Hepatocyte (in vitro differentiated cells): ENCODE measurements at places on chromosomes 6 and 20.

GRCh38 chr20:19875376-19876221 lies 117.5 kb downstream of the RIN2 start:
- H3K27me3 ChIP-seq: no peaks in the 10 kb centered on the region
- DNase-seq: no peak
- no peaks in the 10 kb centered on the region for H3K36me3 ChIP-seq
- H3K4me3 ChIP-seq: no peak overlapping the region
- peak overlapping the region; percentile 86 for H3K27ac ChIP-seq
- peaks cover 34% of the 10 kb centered on the region for H3K4me1 ChIP-seq

- DNase-seq: peak; percentile 52
- H3K4me3 ChIP-seq: no peak overlapping the region
- H3K27ac ChIP-seq: peak overlapping the region; percentile 87
- no peaks in the 10 kb centered on the region for H3K27me3 ChIP-seq
Measured at GRCh38 chr20:38084425-38084951, 50.9 kb downstream of the RPRD1B start.

GRCh38 chr6:55617272-55617671 lies 38.3 kb upstream of the HMGCLL1 start:
- no peaks in the 10 kb centered on the region for H3K36me3 ChIP-seq
- DNase-seq: peak; percentile 57
- H3K4me3 ChIP-seq: no peak overlapping the region
- no peaks in the 10 kb centered on the region for H3K27me3 ChIP-seq

DNA sequence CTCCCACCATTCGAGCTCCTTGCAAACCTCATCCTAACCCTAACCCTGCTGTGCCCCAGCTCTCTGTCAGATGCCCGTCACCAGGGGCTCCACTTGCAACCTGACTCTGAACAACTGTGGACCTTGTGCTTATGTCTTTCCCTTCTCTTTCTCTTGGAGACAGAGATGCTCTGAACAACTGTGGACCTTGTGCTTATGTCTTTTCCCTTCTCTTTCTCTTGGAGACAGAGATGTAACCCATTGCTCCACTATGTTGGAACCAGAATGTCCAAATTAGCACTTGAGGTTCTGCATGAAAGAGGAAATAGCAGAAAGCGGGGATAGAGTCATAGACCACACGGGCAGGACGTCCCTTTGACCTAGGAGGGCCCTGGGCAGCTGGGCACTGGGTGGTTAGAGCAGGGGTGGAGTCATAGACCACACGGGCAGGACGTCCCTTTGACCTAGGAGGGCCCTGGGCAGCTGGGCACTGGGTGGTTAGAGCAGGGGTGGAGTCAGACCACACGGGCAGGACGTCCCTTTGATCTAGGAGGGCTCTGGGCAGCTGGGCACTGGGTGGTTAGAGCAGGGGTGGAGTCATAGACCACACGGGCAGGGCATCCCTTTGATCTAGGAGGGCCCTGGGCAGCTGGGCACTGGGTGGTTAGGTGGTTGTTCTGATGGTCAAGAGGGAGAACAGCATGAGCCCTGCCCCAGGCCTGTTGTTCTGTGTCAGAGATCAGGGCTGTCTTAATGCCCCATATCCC lies 22.2 kb downstream of the PCMTD2 start:
- H3K4me1 ChIP-seq: no peaks in the 10 kb centered on the region
- H3K27ac ChIP-seq: no peak overlapping the region
- no peak overlapping the region for H3K4me3 ChIP-seq
- no peaks in the 10 kb centered on the region for H3K27me3 ChIP-seq
- no peaks in the 10 kb centered on the region for H3K36me3 ChIP-seq
- no peak for DNase-seq

DNA sequence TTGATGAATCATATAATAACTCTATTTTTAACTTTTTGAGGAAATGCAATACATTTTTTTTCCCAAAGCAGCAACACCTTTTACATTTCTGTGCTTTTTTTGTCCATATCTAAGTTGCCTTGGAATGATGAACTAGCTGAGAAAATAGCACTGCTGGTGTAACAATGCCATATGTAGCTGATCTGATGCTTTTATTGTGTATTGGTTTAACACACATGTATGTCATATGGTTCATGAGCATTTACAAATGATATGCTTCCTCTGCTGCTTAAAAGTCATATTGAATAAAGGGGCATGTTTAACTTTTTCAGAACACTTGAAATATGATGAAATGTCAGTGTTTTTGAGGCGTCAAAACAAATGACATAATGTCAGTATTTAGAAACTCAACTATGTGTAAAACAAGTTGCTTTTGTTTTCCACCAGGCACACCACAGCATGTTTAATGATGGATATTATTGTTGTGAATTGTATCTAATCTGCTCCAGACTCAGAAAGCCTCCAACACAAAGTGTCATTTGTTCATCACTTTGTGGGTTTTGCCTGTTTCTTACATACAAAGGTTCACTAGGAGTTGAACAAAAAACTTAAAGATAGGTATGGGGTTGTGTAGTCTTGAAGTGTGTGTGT lies 775.8 kb upstream of the FLRT3 start:
- no peaks in the 10 kb centered on the region for H3K36me3 ChIP-seq
- no peak for DNase-seq
- no peaks in the 10 kb centered on the region for H3K27me3 ChIP-seq
- no peak overlapping the region for H3K27ac ChIP-seq

DNA sequence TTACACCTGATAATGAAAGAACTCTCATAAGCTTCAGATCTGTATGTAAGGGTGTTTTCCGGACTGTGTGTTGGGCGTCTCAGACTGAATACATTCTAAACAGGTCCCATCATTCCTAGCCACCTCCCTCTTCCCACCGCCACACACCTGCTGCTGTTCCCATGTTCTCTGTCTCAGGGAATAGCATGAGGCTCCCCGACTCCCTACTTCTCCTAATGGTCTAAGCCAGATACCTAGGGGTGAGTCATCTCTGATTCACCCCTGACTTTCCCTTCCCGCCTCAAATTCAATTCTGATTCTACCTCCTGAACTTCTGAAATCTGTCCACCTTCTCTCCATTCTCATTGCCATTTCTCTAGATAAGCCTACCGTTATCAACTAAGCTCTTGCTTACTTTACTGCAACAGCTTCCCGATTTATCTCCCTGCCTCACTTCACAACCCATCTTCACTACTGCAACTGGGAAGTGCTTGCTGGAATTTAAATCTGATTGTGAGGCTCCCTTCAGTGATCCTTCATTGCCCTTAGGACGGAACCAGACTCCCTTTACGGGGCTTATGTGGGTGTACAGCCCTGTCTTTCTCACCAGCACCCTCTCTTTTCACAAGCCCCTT lies 1.6 kb downstream of the TMEM14A start:
- peak; percentile 32 for DNase-seq
- H3K27me3 ChIP-seq: no peaks in the 10 kb centered on the region
- peaks cover 20% of the 10 kb centered on the region for H3K4me1 ChIP-seq
- no peaks in the 10 kb centered on the region for H3K36me3 ChIP-seq
- no peak overlapping the region for H3K4me3 ChIP-seq
- H3K27ac ChIP-seq: no peak overlapping the region

- no peak overlapping the region for H3K4me3 ChIP-seq
- H3K4me1 ChIP-seq: peaks cover 6% of the 10 kb centered on the region
Measured at GRCh38 chr6:4304927-4305455, 169.6 kb upstream of the ECI2 start.

GRCh38 chr6:30044630-30045029 lies 16.4 kb upstream of the POLR1H start:
- H3K27ac ChIP-seq: no peak overlapping the region
- H3K4me1 ChIP-seq: no peaks in the 10 kb centered on the region
- DNase-seq: no peak
- H3K27me3 ChIP-seq: no peaks in the 10 kb centered on the region

GRCh38 chr20:9139106-9139833 lies 70.4 kb downstream of the PLCB4 start:
- no peak overlapping the region for H3K27ac ChIP-seq
- H3K4me1 ChIP-seq: no peaks in the 10 kb centered on the region
- H3K4me3 ChIP-seq: no peak overlapping the region
- no peaks in the 10 kb centered on the region for H3K36me3 ChIP-seq

- H3K27ac ChIP-seq: peak overlapping the region; percentile 95
- peak; percentile 40 for DNase-seq
- no peaks in the 10 kb centered on the region for H3K36me3 ChIP-seq
- no peaks in the 10 kb centered on the region for H3K27me3 ChIP-seq
Measured at GRCh38 chr20:34110745-34111641, 1.1 kb downstream of the EIF2S2 start.

GRCh38 chr6:121856296-121856695 lies 420.9 kb downstream of the GJA1 start:
- H3K36me3 ChIP-seq: no peaks in the 10 kb centered on the region
- H3K4me3 ChIP-seq: no peak overlapping the region
- H3K27me3 ChIP-seq: no peaks in the 10 kb centered on the region
- H3K4me1 ChIP-seq: peaks cover 21% of the 10 kb centered on the region

GRCh38 chr20:52179331-52180179 lies 12.0 kb downstream of the ZFP64 start:
- no peaks in the 10 kb centered on the region for H3K27me3 ChIP-seq
- no peaks in the 10 kb centered on the region for H3K4me1 ChIP-seq
- H3K27ac ChIP-seq: no peak overlapping the region
- H3K36me3 ChIP-seq: no peaks in the 10 kb centered on the region
- no peak for DNase-seq

DNA sequence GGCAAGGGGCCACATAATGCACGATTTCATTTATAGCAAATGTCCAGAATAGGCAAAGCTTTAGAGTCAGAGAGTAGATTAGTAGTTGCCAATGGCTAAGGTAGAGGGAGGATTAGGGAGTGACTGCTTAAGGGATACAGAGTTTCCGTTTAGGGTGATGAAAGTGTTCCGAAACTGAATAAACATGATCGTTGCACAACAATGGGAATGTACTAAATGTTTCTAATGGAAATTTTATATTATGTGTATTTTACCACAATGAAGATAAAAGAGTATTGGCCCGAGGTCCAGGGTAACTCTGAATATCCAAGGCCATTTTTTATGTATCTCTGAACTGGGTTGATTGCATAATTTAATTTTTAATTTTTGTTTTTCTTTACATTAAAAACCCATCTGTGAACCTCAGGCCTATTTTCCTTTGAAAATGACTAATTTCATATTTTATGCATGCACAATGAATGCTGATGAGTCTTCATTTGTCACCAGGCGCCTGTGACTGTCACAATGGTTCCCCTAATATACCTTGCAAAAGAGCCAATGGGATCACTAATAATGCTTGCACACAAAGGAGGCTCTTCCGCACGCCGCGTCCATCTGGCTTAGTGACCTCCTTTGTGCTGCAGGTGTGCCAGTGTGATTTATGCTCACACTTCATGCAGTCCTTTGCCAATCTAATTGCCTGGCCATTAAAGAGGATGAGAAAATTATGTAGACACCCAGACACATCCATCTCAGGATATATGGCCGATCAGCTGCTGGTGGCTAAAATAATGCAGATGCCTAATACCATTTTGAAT lies 612.5 kb downstream of the CDH26 start:
- DNase-seq: no peak
- no peaks in the 10 kb centered on the region for H3K36me3 ChIP-seq
- no peak overlapping the region for H3K4me3 ChIP-seq

- no peaks in the 10 kb centered on the region for H3K4me1 ChIP-seq
- H3K27ac ChIP-seq: no peak overlapping the region
- H3K36me3 ChIP-seq: no peaks in the 10 kb centered on the region
Measured at GRCh38 chr6:53028467-53028866, 33.4 kb upstream of the GSTA4 start.

DNA sequence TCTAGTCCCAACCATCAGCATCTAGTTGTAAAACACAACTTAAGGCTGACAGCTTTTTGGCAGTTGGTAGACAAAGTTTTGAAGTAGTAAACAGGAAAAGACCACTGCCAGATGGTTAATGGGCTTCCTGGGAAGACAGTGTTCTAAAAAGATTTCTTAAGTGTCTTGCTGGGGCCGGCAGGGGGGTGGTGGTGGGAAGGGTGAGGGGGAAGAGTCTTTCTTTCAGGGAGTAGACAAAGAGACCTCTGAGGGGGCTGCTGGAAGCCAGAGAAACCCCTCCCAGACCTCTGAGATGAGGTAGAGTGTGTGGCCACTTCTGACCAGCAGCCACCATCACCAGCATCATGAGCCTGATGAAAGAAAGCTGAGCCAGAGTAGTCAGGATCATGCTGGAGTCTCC lies 784.9 kb downstream of the TENT5A start:
- H3K27me3 ChIP-seq: no peaks in the 10 kb centered on the region
- H3K4me3 ChIP-seq: no peak overlapping the region
- no peak overlapping the region for H3K27ac ChIP-seq
- no peaks in the 10 kb centered on the region for H3K36me3 ChIP-seq

DNA sequence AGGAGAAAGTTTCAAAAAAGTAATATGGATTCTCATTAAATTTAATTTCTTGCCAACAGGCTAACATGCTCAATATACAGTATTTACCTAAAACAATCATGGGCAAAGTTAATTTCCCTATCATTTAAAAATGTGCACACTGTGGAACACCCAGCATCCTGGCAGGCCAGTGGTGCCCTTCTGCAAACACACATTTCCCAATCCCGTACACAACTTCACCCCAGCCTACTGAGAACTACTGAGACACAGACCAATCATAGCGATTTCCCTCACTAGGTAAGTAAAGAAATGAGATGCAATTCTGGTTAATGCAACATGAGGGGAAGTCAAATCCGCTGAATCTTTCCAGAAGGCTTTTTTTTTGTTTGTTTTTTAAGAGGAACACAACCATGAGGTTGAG lies 7.6 kb downstream of the USP45 start:
- H3K4me3 ChIP-seq: no peak overlapping the region
- H3K4me1 ChIP-seq: no peaks in the 10 kb centered on the region

- H3K4me3 ChIP-seq: peak overlapping the region; percentile 47
- H3K27me3 ChIP-seq: no peaks in the 10 kb centered on the region
- peak overlapping the region; percentile 92 for H3K27ac ChIP-seq
Measured at GRCh38 chr6:122610690-122611455, 668 bp downstream of the PKIB start.

GRCh38 chr6:106254636-106255035 lies 70.9 kb downstream of the ATG5 start:
- H3K27me3 ChIP-seq: no peaks in the 10 kb centered on the region
- H3K27ac ChIP-seq: no peak overlapping the region
- no peak overlapping the region for H3K4me3 ChIP-seq
- H3K4me1 ChIP-seq: no peaks in the 10 kb centered on the region
- H3K36me3 ChIP-seq: no peaks in the 10 kb centered on the region
- no peak for DNase-seq

DNA sequence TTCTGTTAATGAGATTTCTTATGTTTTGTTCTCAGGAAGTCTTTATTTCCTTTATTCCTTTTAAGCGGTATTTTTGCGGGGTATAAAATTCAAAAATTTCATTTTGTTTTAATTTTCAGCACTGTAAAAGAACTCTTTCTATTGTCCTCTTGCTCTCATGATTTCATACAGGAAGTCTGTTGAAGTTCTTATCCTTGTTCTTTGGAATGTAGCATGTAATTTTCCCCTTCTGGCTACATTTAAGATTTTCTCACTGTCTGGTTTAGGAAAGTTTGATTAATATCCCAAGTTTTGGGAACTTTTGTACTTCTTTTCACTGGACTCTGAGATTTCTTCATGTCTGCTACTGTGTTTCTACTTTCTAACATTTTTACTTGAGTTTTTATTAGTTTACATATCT lies 581.4 kb upstream of the GJE1 start:
- H3K36me3 ChIP-seq: no peaks in the 10 kb centered on the region
- no peak overlapping the region for H3K27ac ChIP-seq
- no peak overlapping the region for H3K4me3 ChIP-seq
- no peak for DNase-seq
- no peaks in the 10 kb centered on the region for H3K27me3 ChIP-seq
- no peaks in the 10 kb centered on the region for H3K4me1 ChIP-seq
